ENCODE measurements at places on chromosomes 12 and 14.

DNA sequence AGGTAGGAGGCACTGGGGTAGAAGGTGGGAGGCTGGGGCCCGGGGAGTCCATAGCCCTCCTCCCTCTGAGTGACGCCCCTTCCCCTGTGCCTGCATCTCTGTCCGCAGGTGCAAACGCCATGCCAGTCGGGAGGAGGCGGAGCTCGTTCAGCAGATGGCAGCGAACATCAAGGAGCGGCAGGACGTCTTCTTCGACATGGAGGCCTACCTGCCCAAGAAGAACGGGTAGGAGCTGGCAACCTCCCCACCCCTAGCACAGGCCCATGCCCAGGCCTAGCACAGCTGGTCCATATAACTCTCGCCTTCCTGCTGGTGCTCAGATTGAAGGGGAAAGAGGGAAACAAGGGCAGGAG, 35.6 kb downstream of the TMEM120B start:
- no peak for DNase-seq

GRCh38 chr14:20998674-20999366, at the start of gene SLC39A2:
Gene SLC39A2, plus strand, starts transcription at chr14:20999293. Its CDS starts 154 bp downstream, at chr14:20999447.
- DNase-seq, result no peak

GRCh38 chr12:49126852-49127763, 4.1 kb downstream of the TUBA1B start:
- no peak for DNase-seq

GRCh38 chr12:89129167-89129870, 223.0 kb downstream of the DUSP6 start:
- DNase-seq, result no peak

DNA sequence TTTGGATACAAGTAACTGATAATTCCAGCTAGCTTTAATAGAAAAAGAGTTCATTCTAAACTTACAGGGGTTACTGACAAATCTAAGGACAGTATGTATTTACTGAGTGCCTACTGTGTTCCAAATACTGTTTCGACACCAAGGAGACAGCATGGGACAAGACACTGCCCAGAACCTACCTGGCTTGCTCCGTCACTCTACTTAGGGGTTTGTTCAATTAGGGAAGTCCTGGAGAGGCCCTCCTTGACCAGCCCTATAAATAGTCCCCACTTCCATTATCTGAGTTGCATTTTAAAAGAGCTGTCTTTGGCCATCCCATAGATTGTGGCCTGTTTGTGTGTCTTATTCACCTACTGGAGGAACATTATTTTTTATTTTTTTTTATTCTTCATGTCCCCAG, 129.5 kb upstream of the ATF1 start:
- DNase-seq, result no peak

DNA sequence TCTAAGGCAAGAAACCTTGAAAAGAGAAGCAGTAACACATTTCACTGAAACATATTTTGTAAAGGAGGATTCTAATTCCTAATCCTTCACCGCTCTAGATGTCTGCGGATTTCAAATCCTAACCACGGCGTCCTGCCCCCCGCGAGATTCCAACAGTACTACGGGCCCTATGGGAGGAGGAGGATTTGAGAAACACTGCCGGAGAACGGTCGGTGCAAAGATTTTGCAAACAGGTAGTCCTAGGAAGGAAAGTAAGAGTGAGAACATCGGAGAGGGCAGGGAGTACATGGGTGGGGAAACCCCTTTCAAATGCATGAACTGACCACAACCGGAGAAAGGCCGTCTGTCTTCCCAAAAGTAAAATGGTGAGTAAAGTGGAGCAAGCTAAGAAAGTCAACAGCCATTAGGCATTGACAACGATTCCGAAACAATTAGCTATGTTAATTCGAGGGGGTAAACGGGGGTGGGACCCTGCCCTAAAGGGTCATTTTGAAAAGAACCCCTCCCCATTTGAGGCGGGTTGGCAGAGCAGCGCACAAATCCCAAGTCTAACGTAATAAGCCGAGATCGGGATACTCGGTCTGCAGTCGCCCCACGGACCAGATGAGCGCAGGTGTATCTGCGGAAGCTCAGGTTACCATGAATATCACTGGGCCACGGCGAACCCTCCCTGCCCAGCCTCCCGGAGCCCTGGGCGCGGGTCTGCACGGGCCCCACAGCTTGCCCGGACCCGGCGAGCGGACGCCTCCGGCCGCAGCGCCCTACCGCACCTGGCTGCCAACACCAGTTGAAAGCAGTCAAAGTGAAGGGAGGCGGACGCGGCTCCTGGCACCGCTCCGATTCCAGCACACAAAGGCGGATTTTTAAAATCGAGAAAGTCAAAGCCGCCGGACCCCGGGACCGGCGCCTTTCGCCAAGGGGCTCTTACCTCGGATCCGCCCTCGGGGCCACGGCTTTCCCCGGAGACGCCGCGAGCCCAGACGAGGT, 662 bp downstream of the EPS8 start:
- DNase-seq, result no peak

GRCh38 chr12:51520576-51521325, 70.3 kb upstream of the SCN8A start:
- no peak for DNase-seq
